ENCODE measurements at places on chromosomes 11 and 22.

GRCh38 chr11:125370561-125371389, 125.3 kb downstream of the FEZ1 start:
- DNase-seq: no peak

GRCh38 chr11:68828957-68829356, 12.8 kb downstream of the CPT1A start:
- no peak for DNase-seq

DNA sequence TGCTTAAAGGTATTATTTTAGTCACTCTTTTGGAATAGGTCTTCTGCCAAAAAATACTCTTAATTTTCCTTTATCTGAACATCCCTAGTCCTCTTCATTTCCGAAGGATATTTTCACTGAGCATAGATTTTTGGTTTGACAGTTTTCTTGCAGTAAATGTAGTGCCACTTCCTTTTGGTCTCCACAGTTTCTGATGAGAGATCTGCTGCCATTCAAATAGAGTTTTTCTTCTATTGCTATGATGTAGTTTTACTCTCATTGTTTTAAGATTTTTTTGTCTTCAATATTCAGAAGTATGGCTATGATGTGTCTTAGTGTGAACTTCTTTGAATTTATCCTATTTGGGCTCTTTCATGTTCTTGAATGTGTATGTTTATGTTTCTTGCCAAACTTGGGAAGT, 281.1 kb upstream of the SORL1-AS1 start:
- DNase-seq: no peak

GRCh38 chr11:73783483-73784020, 4.1 kb upstream of the MRPL48 start:
- no peak for DNase-seq

DNA sequence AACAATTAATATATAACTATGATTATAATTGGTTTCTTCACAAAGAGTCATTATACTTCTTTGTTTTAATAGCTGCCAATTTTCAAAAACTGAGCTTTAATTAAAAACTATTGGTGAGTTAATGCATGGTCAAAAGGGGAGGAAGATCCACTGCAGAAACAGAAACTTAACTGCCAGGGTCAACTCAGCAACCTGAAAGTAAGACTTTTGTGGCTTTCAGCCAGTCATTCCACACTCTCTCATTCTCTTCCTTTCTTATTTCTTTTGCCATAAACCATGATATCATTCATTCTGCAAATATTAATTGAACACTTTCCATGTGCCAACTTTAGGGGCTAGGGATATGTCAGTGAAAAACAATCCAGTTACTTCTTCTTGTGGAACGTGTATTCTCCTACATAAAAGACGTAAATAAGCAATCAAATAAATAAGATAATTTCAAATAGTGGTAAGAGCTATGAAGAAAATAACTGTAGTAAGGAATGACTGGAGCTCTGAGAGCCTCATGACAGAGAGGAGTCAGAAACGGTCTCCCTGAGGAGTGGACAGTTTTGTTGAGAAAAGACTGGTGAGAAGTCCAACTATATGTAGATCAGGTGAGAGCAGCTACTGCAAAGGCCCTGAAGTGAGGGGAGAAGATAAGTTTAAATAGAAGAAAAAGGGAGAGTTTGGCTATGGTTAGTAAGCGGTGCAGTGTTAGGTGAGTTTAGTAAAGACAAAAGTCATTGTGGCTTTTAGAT, 130.5 kb downstream of the GRIA4 start:
- peak; percentile 43 for DNase-seq

GRCh38 chr22:43342347-43343261, 568 bp downstream of the SCUBE1 start:
- no peak for DNase-seq

DNA sequence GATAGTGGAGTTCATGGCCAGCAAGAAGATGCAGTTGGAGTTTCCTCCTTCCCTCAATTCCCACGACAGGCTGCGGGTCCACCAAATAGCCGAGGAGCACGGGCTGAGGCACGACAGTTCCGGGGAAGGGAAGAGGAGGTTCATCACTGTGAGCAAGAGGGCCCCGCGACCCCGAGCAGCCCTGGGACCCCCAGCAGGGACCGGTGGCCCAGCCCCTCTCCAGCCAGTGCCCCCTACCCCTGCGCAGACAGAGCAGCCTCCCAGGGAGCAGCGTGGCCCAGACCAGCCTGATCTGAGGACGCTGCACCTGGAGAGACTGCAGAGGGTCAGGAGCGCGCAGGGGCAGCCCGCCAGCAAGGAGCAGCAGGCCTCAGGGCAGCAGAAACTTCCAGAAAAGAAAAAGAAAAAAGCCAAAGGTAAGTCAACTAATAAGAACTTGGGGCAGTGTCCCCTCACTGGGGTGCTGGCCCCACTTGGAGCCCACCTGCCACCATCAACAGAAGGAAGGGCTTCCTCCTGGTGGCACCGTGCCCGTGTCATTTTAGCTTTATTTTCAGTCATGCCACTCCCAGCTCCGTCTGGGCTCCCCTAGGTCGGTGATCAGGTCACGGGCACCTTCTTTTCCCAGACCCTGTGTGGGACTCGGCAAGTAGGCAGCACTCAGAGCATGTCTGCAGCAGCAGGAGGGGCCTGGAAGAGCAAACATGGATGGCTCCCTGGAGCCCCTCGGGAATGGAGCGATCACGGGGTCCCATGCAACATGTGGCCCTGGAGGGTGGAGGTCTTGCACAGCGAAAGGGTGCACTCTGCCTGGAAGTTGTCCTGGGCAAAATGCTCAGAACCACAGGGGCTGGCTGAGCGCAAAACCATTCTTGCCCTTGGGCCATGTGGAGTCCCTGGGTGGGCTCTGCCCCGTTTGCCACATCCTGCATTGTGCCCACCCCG, 33.3 kb downstream of the IGHMBP2 start:
- no peak for DNase-seq

DNA sequence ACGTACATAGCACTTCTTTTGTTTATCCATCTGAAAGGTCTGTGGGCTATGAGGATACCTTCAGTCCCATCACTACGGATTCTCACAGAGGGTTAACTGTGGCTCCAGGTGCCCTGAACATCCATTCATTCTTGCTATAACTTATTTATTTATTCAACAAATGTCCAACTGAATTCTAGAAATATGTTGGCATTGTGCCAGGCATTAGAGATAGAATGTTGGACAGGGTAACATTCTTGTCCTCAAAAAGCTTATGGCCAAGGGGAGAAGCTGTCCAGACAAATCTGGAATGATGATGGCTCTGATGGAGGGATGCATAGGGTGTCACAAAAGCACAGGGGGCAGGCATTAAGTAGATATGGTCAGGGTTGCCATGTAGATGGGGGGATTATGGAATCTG, 8.4 kb downstream of the OLFML1 start:
- DNase-seq: no peak

DNA sequence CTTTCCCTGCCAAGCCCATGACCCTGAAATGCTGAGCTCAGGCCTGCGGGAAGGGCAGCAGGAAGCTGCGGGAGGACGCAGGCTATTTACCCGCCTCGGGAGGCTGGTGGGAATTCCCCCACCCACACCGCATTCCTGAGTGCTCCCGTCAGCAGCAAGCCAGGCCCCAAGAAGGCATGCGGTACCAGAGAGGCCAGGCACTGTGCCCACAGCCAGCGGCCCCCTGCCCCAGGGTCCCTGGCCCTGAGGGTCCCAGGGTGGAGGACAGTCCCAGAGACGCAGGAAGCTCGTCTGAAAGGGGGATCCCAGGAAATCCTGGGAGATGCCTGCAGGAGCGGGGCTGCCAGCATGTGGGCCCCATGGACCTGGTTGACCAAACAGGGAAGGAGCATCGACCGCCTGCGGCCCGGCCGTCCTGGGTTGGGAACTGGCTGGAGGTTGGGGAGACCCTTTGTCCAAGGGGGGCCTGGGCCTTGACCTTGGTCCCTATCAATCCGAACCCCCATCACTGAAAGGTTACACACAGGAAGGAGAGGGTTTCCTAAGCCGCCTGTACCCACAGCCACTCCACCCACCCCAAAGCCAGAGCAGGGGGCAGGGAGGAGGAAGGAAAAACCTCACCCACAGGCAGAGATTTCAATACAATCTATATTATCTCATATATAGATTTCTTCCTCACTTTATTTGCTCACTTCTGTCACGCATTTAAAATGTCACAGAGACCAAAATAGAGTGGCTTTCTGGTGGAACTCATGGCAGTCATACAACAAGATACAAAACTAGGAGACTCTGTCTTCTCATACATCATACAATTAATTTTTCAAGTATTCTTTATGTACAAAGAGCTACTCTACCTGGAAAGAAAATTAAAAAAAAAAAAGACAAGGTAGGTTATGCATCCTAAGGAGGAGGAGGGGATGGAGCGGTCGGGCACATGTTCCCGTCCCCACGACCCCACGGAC, 17.1 kb downstream of the MAFF start:
- DNase-seq: peak; percentile 71

- no peak for DNase-seq
Measured at GRCh38 chr22:40547729-40548143, 88.8 kb downstream of the MRTFA start.

- DNase-seq: no peak
Measured at GRCh38 chr22:35894937-35895708, 133.5 kb downstream of the RBFOX2 start.

GRCh38 chr11:123303924-123304323, 108.9 kb upstream of the CLMP start:
- peak; percentile 69 for DNase-seq

GRCh38 chr11:65627202-65627601, 10.7 kb upstream of the SIPA1 start:
- no peak for DNase-seq

DNA sequence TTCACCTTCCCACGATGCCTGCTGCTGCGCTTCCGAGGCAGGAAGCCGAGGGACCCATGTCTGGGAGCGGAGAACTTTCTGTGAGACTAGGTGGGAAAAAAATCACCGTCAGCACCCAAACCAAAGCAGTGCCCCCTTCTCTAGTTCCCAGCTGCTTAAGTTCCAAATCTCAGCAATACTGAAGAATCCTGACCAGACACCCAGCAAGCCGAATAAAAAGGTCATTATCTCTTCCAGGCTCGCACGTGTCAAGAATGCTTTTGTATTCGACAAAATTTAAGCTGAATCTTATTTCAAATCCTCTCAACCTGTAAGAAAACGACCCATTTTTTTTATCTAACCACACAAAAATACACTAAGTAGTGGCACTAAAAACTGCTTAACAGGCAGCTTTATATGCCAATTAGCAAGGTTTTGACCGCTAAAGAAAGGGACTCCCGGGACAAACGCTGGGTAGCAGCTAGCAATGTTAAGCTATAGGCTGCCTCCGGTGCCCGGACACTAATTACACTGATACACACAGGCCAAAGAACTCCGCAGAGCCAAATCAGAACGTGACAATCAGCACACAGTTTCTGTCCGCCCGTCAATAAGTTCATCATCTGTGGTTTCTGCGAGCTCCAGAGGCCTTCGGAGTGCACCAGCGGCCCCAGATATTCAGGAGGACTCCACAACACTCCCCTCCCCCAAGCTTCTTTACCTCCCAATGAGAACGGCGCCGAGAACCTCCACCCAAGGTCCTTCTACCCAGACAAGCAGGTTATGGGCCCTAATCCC, 728 bp downstream of the RPL3 start:
- DNase-seq: no peak

DNA sequence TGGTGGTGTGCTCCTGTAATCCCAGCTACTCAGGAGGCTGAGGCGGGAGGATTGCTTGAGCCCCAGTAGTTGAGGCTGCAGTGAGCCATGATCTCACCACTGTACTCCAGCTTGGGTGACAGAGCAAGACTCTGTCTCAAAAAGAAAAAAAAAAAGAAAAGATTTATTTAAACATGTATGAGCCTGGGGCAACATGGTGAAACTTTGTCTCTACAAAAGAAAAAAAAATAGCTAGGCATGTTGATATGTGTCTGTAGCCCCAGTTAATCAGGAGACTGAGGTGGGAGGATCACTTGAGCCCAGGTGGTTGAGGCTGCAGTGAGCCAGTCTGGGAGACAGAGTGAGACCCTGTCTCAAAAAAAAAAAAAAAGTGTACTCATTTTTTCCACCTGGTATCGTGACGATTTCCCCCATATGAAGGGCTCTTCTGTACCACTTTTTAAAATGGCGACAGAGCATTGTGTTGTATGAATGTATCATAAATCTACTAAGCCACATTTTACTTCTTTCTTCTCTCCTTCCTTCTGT, 16.4 kb upstream of the KCTD14 start:
- no peak for DNase-seq

DNA sequence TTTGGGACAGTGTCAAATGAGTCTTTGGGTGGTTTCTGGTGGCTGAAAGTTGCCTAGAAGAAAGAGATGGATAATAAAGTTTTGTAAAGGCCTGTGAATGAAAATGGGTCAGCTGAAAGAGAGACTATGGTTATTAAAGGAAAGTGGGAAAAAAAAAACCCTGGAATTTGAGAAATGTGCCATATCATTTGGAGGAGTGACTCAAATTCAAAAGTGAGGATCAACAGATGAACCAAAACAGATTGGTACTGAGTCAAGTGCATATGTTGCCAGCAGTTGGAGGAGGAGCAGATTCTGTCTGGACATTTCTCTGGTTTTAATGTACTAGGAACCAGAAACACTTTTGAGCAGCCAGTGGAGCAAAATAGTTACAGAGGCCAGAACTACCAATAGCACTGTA, 339.8 kb downstream of the KCNA4 start:
- no peak for DNase-seq

GRCh38 chr11:12229450-12230229, 119.2 kb downstream of the MICAL2 start:
- DNase-seq: no peak

GRCh38 chr22:28241656-28242290, 322.7 kb upstream of the PITPNB start:
- DNase-seq: no peak

DNA sequence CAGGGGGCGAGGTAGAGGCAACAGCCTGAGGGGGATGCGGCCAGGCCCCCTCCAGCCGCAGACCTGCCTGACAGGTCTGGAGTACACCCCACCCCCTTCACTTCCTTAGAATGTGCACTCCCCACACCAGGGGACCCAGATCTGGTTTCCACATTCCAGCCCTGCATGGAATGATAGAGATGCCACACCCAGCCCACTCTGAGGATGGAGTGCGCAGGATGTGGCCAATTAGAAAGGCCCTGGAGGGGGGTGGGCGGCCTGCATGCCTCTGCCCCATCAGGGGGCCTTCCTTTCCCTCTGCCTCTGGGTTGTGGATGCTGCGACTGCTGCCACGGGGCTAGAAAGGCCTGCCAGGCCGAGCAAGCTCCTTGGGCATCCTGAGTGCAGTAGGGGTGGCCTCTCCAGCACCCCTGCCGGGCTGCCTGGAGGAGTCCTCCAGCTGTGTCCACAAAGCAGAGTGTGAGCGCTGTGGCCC, 28.2 kb upstream of the MGAT3 start:
- no peak for DNase-seq

DNA sequence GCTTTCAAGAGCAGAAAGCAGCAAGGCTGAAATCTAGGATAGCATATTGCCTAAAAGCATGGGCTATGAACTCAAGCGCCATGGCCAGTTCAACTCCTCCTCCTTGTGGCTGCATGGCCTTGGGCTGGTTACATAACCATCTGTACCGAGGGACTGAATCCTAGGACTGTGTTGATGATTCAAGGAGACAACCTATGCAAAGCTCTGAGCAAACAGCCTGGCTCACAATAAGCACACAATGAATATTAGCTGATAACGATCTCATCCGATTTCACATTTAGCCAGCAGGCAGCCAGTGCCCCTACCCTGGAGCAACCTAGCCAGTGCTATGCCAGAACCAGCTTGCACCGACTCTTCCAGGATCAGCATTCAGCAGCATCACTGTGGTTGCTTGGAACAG, 698.4 kb downstream of the TBC1D22A start:
- DNase-seq: no peak
